ENCODE measurements at places on chromosomes 4 and X. TPM values are rescaled to one million over a fixed set of nuclear protein-coding genes. Genes with fewer than 3 reads are reported as not detected.

The RHOXF2 gene
- not detected for polyA plus RNA-seq

The SPANXC gene
- polyA plus RNA-seq, result not detected

The BMP3 gene
- not detected for polyA plus RNA-seq

The VCX3A gene
- not detected for polyA plus RNA-seq

The MAGEB2 gene
- not detected for polyA plus RNA-seq

The ACOX3 gene
- 15.2 TPM for polyA plus RNA-seq

The TMEM154 gene
- 2.9 TPM for polyA plus RNA-seq

The CAPN6 gene
- not detected for polyA plus RNA-seq

The CDS1 gene
- 2.4 TPM for polyA plus RNA-seq

The HNRNPDL gene
- polyA plus RNA-seq, result 201 TPM

The DGAT2L6 gene
- not detected for polyA plus RNA-seq

GRCh38 chr4:10640561-10641201 is 43.9 kb downstream of the CLNK start:
- DNase-seq, result no peak

DNA sequence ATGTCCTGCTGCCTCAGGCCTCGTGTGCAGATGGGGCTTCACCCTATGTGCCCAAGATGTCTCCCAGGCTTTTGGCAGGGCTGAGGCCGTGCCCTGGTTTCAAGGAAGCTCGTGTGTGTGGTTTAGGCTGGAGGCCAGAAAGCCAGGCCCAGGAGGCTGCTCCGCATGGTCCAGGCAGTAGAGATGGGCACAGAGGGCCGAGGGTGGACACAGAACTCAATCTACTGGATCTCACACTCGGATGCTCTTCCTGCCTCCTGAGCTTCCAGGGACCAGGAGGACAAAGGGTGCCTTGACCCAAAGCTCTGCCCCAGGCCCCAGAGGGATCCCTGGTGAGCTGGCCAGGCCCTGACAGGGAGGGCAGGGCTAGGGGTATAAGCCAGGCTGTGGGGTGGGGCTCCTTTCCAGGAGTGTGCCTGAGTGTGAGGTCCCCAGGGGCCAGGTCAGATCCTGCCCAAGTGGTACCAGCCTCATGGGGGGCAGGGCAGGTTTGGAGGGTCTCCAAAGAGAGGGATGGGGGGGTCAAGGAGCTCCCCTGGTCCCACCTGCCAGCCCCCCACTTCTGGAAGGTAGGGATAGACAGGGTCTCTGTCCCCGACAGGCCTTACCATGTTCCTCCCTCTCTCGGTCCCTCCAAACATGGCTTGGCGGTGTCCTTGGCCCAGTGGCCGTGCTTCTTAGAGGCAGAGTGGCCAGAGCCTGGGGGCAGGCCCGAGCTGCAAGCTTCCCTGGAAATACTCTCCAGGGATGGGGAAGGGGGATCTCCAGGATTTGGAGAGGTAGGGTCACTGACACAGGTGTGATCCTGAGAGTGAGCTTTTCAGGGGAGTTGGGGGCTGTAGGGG is 23.8 kb downstream of the HTRA3 start:
- DNase-seq, result no peak

DNA sequence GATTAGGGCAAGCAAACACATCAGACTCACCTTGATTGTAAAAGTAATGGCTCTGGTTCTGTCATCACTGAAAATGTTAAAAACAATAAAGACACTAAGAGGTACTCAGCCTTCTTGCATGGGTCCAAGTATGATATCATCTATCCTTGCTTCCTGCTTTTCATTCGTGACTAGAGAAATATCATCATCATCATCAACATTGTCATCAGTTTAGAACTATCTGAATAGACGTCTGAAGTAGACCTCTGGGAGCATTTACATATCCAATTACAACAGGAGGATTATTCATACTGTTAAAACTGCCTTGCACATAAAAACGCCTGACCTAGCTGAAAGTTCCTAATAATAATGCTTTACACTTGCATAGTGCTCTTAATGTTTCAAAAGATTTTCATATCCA is 9.8 kb upstream of the FRAS1 start:
- no peak for DNase-seq

- DNase-seq, result no peak
Observed at GRCh38 chr4:71303850-71304249, 35.0 kb upstream of the SLC4A4 start.

GRCh38 chr4:121814756-121815155 is 8.9 kb downstream of the CCNA2 start:
- no peak for DNase-seq

GRCh38 chrX:87515836-87516235 is 1.8 kb upstream of the KLHL4 start:
- DNase-seq, result no peak

- DNase-seq, result peak; percentile 35
Observed at GRCh38 chrX:139932073-139932900, 566 bp downstream of the ATP11C start.

DNA sequence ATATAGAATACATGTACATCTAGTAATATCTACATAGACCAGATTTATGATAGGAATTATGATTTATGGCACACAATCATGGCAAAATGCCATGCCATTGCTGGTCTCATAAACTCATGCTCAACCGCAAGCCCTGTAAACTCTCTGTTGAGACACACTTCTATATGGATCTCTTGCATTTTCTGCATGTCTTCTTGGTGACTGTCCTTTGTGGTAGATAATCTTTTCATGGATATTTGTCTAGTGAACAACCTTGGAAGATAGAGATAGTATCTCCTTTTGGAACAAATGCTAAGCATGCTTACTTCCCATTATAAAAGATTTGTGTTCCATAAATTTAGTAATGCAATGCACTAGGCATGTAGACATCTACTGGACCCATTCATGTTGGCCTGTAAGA is 328.0 kb downstream of the NAF1 start:
- no peak for DNase-seq

- no peak for DNase-seq
Observed at GRCh38 chr4:73005514-73005913, 64.0 kb downstream of the COX18 start.

DNA sequence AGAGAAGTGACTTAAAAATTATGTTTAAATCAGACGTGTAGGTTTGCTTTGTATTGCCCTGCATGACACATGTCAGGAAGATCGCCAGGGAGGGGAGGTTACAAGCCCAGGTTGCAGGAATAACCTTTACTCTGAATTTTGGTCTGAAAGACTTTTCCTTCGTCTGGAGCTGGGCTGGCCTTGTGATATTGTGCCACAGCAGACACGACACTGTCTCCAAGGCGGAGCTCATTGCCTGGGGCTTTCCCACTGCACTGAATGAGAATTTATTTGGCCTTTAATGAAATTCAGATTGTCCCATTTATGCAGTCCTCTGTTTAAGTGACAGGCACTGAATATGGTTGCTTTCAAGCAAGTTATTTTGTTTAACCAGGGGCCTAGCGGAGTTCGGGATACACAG is 45.1 kb downstream of the RHOH start:
- no peak for DNase-seq

- no peak for DNase-seq
Observed at GRCh38 chrX:140923118-140923517, 79.3 kb upstream of the SPANXB1 start.

- DNase-seq, result no peak
Observed at GRCh38 chr4:125837493-125838201, 522.9 kb downstream of the FAT4 start.

GRCh38 chr4:3715061-3715854 is 50.9 kb upstream of the ADRA2C start:
- DNase-seq, result no peak

DNA sequence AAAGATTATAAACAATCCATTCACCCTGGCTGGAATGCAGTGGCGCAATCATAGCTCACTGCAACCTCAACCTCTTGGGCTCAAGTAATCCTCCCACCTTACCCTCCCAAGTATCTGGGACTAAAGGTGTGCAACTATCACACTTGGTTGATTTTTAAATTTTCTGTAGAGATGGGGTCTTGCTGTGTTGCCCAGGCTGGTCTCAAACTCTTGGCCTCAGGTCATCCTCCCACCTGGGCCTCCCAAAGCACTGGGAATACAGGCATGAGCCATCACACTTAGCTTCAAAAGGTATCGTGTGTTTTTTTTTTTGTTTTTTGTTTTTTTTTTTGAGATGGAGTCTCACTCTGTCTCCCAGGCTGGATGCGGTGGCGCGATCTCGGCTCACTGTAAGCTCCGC is 71.5 kb downstream of the FRYL start:
- no peak for DNase-seq

- DNase-seq, result no peak
Observed at GRCh38 chr4:65983061-65983460, 312.8 kb upstream of the EPHA5 start.

DNA sequence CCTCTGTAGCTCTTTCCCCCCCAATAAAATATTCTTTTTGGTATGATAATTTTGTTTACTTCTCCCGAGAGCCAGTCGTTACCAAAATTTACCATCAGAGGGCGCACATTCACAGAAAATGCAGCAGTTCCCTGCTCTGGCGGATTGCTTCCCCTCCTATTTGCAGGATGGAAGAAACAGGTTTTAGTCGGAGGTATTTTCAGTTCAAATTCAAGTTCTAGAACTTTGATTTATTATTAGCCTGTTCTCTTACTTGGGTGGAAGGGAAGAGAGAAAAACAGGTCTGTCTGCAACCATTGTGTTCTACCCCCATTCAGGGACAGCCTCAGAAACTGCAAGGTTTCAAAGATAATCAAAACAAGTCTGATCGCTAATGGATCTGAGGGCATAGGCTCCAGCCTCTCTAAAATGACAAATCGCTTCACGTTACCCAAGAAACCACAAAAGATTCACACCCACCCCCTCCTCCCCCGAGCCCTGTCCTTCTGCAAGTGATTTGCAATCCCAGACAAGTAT is 263.8 kb upstream of the RPS6KA3 start:
- peak; percentile 81 for DNase-seq

- no peak for DNase-seq
Observed at GRCh38 chr4:184028561-184029374, 123.7 kb downstream of the STOX2 start.

- no peak for DNase-seq
Observed at GRCh38 chr4:24624381-24624780, 40.0 kb upstream of the DHX15 start.

DNA sequence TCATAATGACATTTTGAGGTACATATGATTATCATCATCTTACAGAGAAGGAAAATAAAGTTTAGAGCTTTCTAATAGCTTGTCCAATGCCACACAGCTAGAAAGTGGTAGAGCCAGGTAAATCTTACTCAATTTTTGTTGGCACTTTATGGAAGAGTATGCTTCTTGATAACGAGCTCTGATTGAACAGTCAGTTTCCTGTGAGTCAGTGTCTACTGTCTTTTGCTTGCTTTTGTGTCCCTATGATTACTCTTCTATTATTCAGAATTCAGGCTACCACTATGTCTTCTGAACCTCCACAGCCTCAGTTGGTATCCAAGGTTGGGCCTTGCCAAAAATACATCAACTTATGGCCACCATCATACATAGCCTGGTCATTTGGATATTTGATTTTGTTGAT is 2.6 kb downstream of the FAAH2 start:
- DNase-seq, result no peak

- DNase-seq, result no peak
Observed at GRCh38 chr4:76974150-76974549, 24.6 kb downstream of the SEPTIN11 start.

DNA sequence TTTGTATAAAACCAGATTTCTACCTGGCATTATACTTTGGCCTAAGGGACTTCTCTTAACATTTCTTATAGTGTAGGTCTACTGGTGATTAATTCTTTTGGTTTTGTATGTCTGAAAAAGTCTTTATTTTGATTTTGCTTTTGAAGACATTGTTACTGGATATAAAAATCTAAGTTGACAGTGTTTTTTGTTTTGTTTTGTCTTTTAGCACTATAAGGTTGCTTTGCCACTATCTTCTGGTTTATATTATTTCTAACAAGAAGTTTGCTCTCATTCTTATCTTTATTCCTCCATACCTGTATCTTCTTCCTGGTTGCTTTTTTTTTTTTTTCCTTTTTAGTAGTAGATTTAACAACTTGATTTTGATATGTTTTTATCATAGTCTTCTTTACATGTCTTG is 76.0 kb downstream of the ING2 start:
- DNase-seq, result no peak

- DNase-seq, result no peak
Observed at GRCh38 chr4:107603430-107603829, 116.6 kb downstream of the PAPSS1 start.

- no peak for DNase-seq
Observed at GRCh38 chr4:130043732-130044160, 947.8 kb downstream of the C4orf33 start.

- no peak for DNase-seq
Observed at GRCh38 chr4:182770996-182771514, 146.1 kb downstream of the DCTD start.

- no peak for DNase-seq
Observed at GRCh38 chr4:119525005-119525749, 103.4 kb downstream of the PDE5A start.

GRCh38 chr4:10151182-10151581 is 34.6 kb upstream of the WDR1 start:
- DNase-seq, result no peak

DNA sequence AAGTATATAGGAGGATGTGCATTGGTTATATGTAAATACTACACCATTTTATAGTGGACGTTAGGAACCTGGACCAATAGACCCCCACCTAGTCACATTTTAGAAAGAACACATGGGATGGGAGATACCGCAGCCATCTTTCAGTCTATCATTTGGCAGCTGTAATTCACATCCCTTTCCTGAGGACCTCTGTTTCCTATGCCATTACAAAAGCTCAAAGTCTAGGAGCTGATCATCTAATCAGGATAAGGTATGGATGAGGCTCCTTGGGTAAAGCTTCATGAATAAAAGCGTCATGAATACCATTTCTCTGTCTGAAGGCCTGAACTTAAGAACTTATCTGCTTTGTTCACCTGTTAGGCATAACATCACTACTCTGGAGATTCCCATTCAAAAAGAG is 31.1 kb downstream of the OCIAD1 start:
- no peak for DNase-seq

GRCh38 chr4:7189066-7189465 is 3.3 kb upstream of the SORCS2 start:
- no peak for DNase-seq
